ENCODE measurements at places on chromosomes 5 and 9.

GRCh38 chr9:127921557-127922120 is 4.8 kb upstream of the ST6GALNAC4 start:
- DNase-seq, result peak; percentile 58

GRCh38 chr5:109191153-109191558 is 218.6 kb downstream of the PJA2 start:
- DNase-seq, result no peak

GRCh38 chr9:69900406-69900805 is 79.8 kb downstream of the CFAP95 start:
- no peak for DNase-seq

DNA sequence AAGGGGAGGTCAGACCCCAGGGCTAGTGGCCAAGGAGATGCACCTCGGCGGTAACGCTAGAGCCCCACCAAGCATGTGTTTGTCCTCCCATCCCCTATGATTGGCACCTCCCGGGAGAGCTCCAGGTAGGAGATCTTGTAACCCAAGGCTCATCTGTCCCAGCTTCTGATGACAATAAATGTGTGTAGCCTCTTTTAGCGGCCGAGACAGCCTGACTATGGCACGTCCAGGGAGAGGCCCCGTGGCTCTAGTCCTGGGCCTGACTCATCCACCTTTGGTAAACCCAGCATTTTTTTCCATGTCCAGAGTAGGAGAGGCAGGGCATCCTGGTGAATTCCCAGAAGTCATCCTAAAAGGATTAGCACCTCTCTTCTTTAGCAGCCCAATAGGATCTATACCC is 39.2 kb downstream of the IRF1 start:
- DNase-seq, result no peak

- DNase-seq, result no peak
These were observed 590 bp downstream of the RASGRF2 start for GRCh38 chr5:80960531-80961375.

GRCh38 chr9:126354887-126355770 is 28.5 kb downstream of the MVB12B start:
- DNase-seq, result no peak

GRCh38 chr9:100689635-100690034 is 111.8 kb downstream of the CAVIN4 start:
- no peak for DNase-seq

GRCh38 chr5:107123014-107123413 is 547.7 kb downstream of the EFNA5 start:
- no peak for DNase-seq

- peak; percentile 46 for DNase-seq
These were observed 1.6 kb downstream of the HBEGF start for GRCh38 chr5:140344683-140345423.

DNA sequence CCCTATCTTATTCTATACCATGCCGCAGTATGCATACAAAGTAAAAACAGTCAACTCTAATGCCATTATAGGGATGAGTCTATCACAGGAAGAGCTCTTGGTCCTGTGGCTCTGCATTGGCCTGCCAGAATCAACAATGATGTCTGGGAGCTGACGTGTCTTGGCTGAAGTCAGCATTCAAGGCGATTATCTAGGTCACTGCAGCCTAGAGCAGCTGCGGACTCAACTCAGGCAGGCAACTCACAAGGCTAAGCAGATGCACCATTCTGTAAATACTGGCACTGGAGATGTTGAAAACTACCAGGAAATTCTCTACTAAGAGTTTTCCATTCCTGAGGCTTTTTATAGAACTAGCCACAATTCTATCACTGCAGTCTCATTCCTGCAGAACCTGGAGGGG is 13.3 kb downstream of the SPATA9 start:
- DNase-seq, result no peak

DNA sequence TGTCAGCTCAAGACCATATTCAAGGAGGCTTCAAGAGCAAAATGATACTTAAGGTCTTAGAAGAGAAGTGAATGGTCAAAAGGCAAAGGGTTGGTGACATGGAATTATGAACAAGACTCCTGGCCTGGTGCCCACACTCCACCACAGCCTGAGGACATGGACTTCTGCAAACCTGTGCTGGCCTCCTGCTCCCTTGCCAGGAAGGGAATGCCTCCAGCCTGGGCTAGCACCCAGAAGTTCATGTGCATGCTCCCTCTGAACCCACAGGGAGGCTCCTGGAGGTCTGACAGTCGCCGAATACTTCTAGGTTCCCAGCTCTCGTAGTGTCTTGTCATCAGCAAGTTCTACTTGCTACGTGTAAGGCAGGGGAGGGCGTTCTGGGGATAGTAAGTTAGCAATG is 156.7 kb downstream of the FSTL4 start:
- no peak for DNase-seq

- DNase-seq, result no peak
These were observed 286.7 kb upstream of the IL12B start for GRCh38 chr5:159616952-159617351.

DNA sequence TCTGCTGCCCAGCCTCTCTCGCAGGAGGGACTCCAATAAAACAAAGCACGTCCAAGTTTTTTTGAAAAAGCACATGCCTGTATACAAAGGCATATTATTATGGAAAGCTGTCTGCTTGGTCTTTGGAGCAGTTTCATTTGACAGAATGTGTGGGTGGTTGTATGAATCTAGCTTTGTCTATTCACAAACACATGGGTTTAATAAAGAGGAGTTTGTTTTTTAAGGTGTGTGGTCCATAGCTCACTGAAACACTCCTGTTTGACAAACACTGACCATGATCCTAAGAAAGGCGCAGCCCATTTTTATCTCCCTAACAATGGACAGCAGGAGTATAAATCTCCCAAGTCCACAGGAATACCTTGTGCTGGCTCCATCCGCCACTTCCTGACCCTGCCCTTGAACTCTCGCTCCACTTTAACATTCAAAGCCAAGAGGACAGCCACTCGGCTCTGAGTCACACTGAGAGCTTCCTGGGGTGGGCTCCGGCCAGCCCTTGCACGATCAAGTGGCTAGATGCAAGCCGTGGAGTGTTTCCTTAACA is 371.9 kb downstream of the EBF1 start:
- DNase-seq, result no peak

DNA sequence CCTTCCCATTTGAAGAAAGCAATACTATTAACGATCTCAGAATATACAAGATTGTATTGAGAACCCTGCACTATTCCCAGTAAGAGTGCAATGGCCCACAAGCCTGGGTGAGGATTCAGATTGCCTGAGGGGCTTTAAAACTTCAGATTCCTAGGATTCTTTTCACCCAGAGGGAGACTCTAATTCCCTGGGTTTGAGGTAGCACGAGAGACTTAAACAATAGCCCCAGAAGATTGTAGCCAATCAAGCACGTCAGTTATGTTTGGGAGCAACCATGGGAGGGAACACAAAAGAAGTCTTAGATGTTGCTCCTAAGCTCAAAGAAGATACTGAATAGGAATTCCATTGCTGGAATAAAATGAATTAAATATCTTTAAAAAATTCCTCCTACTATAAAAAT is 17.9 kb downstream of the MRPS27 start:
- DNase-seq, result peak; percentile 24

DNA sequence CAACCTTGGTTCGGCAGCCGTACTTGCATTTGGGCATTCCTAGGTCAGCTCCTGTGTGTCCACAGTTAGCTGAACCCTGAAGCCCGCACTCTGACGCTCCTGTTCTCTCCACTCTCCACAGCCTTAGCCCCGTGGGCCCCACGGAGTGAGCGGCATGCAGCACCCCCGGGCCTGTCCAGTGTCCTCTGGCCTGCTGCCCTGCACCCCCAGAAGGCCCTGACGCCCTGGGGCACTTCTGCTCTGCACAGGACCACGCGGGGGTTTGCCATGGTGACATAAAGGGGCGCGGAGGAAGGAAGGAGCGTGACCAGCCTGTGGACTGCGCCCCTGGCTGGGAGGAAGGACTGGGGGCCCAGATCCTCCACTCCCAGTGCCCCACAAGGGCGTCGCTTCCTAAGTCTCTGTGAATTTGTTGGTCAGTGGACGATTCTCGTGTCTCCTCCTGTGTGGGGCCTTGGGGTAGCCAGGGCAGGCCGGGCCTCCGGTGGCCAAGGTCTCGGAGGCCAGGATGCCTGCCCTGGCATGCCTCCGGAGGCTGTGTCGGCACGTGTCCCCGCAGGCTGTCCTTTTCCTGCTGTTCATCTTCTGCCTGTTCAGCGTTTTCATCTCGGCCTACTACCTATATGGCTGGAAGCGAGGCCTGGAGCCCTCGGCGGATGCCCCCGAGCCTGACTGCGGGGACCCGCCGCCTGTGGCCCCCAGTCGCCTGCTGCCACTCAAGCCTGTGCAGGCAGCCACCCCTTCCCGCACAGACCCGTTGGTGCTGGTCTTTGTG is 13.0 kb downstream of the NDST1 start:
- no peak for DNase-seq

DNA sequence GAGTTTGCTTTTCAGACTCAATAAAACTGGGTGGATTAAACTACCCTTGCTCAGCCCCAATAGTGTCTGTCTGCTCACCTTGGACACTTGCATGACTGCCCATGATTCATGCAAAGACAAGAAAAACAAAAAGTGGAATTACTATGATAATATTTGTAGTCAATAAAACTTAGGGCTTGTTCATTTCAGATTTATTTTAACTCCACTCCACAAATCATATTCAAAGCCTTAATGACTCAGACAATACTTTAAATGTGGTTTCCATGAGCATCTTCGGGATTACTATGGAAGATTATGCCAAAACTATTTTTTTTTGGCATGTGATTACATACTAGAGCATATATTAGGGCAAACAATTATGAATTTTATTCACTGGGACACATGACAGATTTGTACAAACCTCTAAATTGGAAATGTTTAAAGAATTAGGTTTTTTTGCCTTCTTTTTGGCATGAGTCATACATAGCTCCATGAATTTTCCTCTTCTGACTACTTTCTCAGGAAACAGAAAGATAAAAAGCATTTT is 468.9 kb downstream of the ACTL7B start:
- no peak for DNase-seq

DNA sequence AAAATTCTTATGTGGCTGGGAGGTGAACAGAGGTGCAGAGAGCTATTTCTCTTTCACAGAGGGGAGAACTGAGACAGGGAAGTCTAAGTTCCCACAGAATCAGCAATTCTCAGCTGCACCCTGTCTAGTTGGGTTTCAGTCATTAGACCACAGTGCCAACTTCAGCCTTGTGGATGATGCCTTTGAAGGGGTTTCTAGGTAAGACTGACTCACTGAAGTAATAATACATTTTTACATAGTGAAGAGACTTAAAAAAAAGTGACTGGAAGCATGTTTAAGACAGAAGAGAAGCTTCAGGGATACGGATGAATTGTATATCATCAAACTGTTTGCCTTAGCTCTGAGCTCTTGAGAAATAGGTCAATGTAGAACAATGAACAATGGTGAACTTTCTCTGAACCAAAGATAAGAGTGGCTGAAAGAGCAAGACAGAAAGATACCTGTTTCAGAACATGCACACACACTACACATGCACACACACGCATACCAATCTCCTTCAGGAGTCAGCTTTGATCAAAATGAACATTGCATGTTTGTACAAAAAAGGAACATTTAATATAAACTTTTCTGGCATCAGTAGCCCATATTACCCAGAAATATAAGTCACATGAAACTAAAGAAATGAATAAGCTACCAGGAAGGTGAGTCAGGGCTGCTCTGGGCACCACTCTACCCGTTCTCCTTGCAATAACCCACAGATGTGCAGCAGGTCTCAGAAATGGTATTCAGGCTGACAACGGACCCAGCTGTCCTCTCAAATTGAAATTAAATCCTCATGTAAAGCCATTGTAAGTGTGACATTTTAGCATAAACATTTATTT is 12.6 kb upstream of the FYB1 start:
- no peak for DNase-seq

GRCh38 chr5:181173420-181174342 is 26.3 kb downstream of the OR2V2 start:
- no peak for DNase-seq

GRCh38 chr9:132647355-132647754 is 22.4 kb downstream of the DDX31 start:
- peak; percentile 73 for DNase-seq

GRCh38 chr9:107249131-107249533 is 33.9 kb upstream of the RAD23B start:
- peak; percentile 34 for DNase-seq

- DNase-seq, result no peak
These were observed 101.6 kb upstream of the SPRY4 start for GRCh38 chr5:142426129-142427014.

- no peak for DNase-seq
These were observed 13.3 kb upstream of the RNF130 start for GRCh38 chr5:180084638-180085561.

GRCh38 chr5:169626779-169627178 is 10.3 kb upstream of the DOCK2 start:
- DNase-seq, result peak; percentile 51

- no peak for DNase-seq
These were observed 2.4 kb upstream of the OMD start for GRCh38 chr9:92426501-92427145.

DNA sequence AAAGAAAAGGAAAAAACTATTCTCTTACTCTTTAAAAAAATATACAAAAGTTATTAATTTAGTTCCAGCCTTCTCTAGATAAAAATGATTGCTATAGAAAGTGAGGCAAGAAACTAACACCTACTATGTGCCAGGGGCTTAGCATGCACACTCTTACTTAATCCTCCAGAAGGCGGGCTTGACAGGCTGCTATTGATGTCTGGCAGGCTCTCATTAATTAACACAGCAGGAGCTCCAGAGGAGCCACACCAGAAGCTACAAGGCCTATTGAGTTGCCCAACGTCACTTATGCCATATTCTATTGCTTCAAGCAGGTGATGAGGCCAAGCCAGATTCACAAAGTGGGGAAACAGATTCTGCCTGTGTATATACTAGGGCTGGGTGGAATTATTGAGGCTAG is 54.6 kb upstream of the CLINT1 start:
- DNase-seq, result no peak

- DNase-seq, result no peak
These were observed 33.1 kb downstream of the CORO2A start for GRCh38 chr9:98159301-98159700.

DNA sequence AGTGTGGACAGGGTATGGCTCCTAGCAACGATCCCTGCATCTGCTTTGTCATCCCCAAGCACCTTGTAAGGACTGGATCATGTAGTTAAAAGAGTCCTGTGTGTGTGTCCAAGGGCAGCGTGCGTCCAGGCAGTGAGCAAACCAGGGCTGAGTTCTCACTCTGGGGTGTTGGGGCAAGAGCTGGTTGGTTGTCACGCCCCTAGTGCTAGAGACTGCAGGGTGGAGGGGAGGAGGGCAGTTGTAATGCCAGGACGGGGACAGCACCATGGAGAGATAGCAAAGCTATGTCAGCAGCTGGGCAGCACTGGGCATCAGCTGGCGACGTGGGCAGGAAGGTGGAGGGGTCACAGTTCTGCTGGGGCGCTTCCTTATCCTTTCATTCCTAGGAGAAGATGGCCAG is 100.8 kb downstream of the ZNF618 start:
- DNase-seq, result no peak

DNA sequence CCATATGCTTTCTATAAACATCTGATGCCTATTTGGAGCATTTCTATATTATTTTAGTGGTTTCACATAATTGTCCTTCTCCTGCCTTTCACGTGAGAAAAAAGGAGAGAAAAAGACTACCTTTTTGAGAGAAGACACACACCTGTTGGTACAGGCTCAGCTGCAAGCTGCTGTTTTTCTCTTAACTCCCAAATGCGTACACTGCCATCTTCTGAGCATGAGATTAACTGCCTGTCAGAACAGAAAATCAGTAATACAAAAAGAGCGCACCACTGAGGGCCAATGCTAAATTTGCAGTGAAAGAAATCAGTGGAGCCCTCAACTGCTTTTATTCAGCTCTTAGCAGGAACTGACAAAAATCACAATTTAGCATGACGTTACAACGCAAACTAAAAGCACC is 54.9 kb downstream of the WDR41 start:
- DNase-seq, result no peak

All from HTR-8/SVneo (cell line).